Activated CD8-positive, alpha-beta T cell treated with anti-CD3 and anti-CD28 coated beads, Interleukin-2, amount 10 ng/mL, durations not matched to agents 7 days and 5 days (primary cell): ENCODE measurements at places on chromosomes 16 and 17. TPM values are rescaled to one million over a fixed set of nuclear protein-coding genes. Genes with fewer than 3 reads are reported as not detected.

- no peak for DNase-seq
Observed at GRCh38 chr17:50533720-50534148, 1.2 kb downstream of the EPN3 start.

DNA sequence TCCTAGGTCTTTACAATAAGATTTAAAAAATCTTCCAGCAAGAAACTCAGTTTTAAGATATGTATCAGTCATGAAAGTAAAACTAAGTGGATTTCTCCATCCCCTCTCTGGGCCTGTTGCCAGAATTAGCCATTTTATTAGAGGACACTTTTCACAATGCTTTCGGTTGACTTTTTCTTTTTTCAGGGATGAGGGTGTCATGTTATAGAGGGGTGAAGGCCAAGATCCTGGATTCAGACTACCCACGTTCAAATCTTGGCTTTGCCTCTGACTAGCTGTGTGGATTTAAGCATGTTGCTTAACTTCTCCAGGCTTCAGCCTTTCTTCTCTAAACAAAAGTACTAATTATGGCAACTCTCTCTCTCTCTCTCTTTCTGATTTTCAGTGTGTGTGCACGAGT, 111.7 kb upstream of the COX10 start:
- DNase-seq = no peak

DNA sequence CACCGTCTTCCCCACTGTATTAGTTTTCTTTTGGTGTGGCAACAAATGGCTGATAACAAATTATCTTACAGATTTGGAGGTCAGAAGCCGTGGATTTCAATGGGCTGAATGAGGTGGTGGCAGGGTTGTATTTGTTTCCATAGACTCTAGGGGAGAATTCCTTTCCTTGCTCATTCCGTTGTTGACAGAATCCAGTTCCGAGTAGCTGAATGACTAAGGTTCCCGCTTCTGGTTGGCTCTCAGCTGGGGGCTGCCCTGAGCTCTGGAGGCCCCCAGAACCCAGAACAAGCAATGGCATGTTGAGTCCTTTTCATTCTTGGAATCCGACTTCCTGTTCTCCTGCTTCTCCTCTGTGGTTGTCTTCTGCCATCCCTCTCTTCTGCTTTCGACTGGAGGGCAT, 280.4 kb downstream of the SNX29 start:
- no peak for DNase-seq

GRCh38 chr16:84270531-84270930, 24.1 kb upstream of the WFDC1 start:
- no peak for DNase-seq

Gene RSL1D1
- total RNA-seq = 156 TPM

- no peak for DNase-seq
Observed at GRCh38 chr16:56910112-56910511, 21.8 kb upstream of the HERPUD1 start.

Gene TUBG1
- 83.4 TPM for total RNA-seq
